Chondrocyte (in vitro differentiated cells): ENCODE measurements at places on chromosomes 13 and 19. TPM values are rescaled to one million over a fixed set of nuclear protein-coding genes. Genes with fewer than 3 reads are reported as not detected.

DNA sequence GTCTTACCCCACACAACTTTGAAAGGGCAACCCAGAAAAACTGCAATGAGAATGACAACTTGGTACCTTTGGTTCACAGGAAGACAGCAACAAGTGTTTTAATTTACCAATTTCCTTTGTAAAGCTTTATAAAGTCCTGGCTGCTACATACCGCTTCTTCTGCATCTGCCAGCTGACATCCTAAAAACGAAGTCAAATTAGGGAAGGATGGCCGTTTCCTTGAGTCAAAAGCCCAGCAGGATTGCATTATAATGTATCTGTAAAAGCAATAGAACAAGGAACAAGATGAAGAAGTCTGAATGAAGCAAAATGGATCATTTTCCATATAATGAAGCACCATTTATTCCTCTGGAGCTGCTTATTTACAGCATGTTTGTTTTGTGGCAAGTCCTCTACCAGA, 25.8 kb upstream of the URAD start:
- no peak for DNase-seq

DNA sequence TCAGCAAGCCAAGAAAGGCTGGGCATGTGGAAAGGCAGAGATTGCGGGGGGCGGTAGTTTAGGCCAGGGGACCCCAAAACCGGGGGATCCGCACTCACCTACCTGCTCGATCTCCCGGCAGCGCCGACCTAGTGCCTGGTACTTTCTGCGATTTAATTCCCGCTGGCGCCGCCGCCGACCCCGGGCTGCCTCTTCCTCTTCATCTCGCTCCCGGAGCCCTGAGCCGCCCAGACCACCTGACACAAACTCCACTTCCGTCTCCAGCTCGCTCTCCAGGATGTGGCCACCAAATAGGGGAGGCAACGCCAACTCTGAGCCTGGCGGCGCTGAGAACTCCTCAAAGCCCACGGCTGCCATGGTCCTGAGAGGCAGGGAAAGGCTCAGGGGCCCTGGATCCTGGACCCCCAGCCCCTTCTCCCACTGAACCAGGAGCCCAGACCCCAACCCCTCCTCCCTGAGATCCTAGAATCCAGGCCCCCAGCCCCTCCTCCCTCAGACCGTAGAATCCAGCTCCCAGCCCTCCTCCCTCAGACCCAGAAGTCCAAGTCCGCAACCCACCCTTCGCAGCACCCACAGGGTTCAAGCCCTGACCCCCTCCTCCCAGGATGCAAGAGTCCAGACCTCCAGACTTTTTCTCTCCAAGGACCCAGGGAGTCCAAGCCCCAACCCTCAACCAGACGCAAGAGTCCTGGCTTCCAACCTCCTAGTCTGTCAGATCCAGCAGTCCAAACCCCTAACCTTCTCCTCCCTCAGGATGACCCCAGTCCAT, 933 bp downstream of the TFPT start:
- DNase-seq, result no peak

DNA sequence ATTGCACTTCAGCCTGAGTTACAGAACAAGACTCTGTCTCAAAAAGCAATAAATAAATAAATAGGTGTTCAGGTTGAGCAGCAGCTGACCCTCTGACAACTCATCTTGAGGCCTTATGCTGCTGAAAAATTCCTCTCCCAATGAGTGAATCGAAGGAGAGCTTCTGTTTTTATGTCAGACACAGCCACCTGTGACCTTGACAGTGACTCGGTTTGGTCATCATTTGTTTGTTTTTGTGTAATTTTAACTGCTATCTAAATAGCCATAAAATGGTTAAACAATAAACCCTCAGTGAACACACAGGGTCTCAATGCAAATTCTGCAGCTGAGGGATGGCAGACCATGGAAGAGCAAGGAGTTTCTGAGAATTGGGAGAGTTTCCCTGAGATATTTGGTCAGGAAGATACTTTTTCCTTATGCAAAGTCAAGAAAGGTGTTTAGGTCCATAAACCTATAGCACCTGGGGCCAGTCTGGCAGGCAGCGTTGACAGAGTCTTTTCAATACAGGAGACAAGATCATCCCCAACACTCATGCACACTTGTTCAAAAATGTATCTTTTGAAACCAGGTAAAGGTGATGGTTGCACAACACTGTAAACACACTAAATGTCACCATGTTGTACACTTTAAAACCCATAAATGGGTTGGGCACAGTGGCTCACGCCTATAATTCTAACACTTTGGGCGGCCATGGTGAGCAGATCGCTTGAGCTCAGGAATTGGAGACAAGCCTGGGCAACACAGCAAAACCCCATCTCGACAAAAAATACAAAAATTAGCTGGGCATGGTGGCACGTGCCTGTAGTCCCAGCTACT, 16.6 kb upstream of the SLC25A30 start:
- DNase-seq, result no peak

DNA sequence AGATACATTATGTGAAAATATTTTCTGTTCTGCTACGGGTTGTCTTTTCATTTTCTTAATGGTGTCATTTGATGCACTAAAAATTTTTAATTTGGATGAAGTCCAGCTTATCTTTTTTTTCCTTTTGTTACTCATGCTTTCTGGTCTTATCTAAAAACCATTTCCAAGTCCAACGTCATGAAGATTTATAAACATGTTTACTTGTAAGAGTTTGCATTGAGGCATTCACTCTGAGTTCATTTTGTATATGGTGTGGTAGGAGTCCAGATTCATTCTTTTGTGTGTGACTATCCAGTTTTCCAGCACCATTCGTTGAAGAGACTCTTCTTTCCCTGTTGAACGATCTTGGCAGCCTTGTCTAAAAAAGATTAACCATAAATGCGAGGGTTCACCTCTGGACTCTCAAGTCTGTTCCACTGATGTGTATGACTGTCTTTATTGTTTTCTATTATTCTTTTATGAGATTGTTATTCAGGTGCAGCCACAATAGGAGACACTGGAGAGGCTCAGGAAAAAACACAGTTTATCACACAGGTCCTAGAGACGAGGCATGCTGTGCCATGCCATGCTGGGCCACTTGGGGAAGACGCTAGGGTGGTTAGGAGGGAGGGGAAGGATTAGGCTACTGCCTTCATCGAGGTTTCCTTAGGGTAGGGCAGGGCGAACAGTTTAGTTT, 35.0 kb downstream of the NAA16 start:
- no peak for DNase-seq

GRCh38 chr19:45117167-45117594, 24.2 kb downstream of the PPP1R37 start:
- no peak for DNase-seq

- no peak for DNase-seq
Observed at GRCh38 chr19:9467161-9467560, 31.3 kb downstream of the ZNF560 start.

Gene SIGLEC10
- total RNA-seq, result not detected in 3 replicates
